Activated T-helper 2 cell treated with anti-CD3 and anti-CD28 coated beads, Interferon-gamma antibody, Interleukin-2, Interleukin-4, amounts not matched to agents 10 μg/mL and 5 μg/mL and 100 μg/mL, durations not matched to agents 14 hours and 24 hours and 36 hours (primary cell): ENCODE measurements at places on chromosomes 1 and 21. TPM values are rescaled to one million over a fixed set of nuclear protein-coding genes. Genes with fewer than 3 reads are reported as not detected.

SPATA1 gene
- total RNA-seq: 1.4 and 1.5 TPM in 2 replicates

SYT14 gene
- not detected in 2 replicates for total RNA-seq

CHIA gene
- total RNA-seq: not detected in 2 replicates

A3GALT2 gene
- not detected in 2 replicates for total RNA-seq

DDOST gene
- total RNA-seq: 184 and 186 TPM in 2 replicates

KCNJ9 gene
- not detected in 2 replicates for total RNA-seq

ANKRD34A gene
- 4.1 TPM in 2 replicates for total RNA-seq

FCRLB gene
- 0.16 TPM in 1 of 2 replicates, not detected in the other for total RNA-seq

CD1D gene
- not detected in 2 replicates for total RNA-seq

ESPN gene
- 0.87 and 1.0 TPM in 2 replicates for total RNA-seq

NEXN gene
- total RNA-seq: 0.59 and 0.60 TPM in 2 replicates

HSD3B1 gene
- total RNA-seq: not detected in 2 replicates

CFHR4 gene
- total RNA-seq: not detected in 2 replicates

AMY1C gene
- not detected in 2 replicates for total RNA-seq

TSPEAR gene
- total RNA-seq: not detected in 2 replicates

NEK2 gene
- 21.8 and 24.1 TPM in 2 replicates for total RNA-seq

NVL gene
- total RNA-seq: 38.4 and 39.0 TPM in 2 replicates

ATP13A2 gene
- 47.6 and 50.2 TPM in 2 replicates for total RNA-seq

TRIM67 gene
- total RNA-seq: not detected in 2 replicates

CADM3 gene
- total RNA-seq: not detected in 2 replicates

CD48 gene
- 101 and 103 TPM in 2 replicates for total RNA-seq

LDLRAD1 gene
- total RNA-seq: not detected in 2 replicates

PROK1 gene
- total RNA-seq: not detected in 2 replicates

GUCA2B gene
- total RNA-seq: not detected in 2 replicates

SLC25A24 gene
- 27.5 and 28.0 TPM in 2 replicates for total RNA-seq
